ENCODE measurements at places on chromosomes 7 and 10. TPM values are rescaled to one million over a fixed set of nuclear protein-coding genes. Genes with fewer than 3 reads are reported as not detected.

Gene TAS2R41
- not detected for total RNA-seq

Gene NXPH1
- total RNA-seq, result not detected

Gene NUDT5
- 43.4 TPM for total RNA-seq

Gene ZNF488
- total RNA-seq, result not detected

Gene PRPS1L1
- not detected for total RNA-seq

Gene ENKUR
- not detected for total RNA-seq

Gene TCTN3
- 27.6 TPM for total RNA-seq

Gene CTAGE6
- 1.5 TPM for total RNA-seq

Gene LMOD2
- total RNA-seq, result not detected

Gene NRAP
- total RNA-seq, result not detected

Gene OR6V1
- not detected for total RNA-seq

Gene FZD1
- total RNA-seq, result 5.7 TPM

Gene PVRIG
- 0.34 TPM for total RNA-seq

Gene TRPV6
- total RNA-seq, result under 0.01 TPM

All from subcutaneous adipose tissue (tissue), 4 donors.